ENCODE measurements at places on chromosomes 7 and 10. TPM values are rescaled to one million over a fixed set of nuclear protein-coding genes. Genes with fewer than 3 reads are reported as not detected.

The AMPH gene
- total RNA-seq, result not detected

DNA sequence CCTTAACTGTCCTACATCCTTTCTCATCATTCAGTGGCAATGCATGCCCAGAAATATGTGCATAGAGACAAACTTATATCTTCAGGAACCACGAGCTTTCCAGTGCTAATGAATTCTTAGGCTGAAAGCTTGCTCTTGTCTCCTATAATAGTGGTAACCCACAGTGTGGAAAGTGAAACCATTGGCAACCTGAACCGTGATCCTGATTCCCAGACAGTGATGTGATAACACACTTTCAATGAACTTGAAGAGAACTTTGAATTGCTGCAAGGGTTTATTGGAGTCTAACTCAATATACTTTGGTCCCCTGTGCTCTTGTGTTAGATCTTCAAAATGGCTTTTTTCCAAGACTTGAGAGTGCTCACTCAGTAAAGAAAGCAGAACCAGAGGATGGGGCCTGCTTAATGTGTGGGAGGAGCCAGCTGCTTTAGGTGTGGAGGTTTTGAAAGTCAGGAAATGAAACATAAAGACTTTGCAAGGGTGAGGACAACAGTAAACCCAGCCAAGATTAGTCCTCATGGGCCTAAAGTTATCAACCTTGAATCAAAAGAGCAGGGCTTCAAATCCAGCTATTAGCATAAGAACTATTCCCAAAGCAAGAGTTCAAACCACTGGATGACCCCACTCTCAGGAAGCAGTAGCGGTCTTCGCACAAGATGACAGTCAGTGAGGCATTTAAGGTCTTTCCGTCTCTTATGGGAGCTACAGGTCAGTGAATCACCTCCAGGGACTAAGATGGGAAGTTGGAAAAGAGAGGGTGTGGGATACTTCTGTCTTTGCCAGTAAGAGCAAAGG, 332.4 kb upstream of the NRP1 start:
- no peak for DNase-seq

The SPDYE9 gene
- not detected for total RNA-seq

GRCh38 chr10:12712293-12712983, 289.1 kb downstream of the CCDC3 start:
- no peak for DNase-seq

DNA sequence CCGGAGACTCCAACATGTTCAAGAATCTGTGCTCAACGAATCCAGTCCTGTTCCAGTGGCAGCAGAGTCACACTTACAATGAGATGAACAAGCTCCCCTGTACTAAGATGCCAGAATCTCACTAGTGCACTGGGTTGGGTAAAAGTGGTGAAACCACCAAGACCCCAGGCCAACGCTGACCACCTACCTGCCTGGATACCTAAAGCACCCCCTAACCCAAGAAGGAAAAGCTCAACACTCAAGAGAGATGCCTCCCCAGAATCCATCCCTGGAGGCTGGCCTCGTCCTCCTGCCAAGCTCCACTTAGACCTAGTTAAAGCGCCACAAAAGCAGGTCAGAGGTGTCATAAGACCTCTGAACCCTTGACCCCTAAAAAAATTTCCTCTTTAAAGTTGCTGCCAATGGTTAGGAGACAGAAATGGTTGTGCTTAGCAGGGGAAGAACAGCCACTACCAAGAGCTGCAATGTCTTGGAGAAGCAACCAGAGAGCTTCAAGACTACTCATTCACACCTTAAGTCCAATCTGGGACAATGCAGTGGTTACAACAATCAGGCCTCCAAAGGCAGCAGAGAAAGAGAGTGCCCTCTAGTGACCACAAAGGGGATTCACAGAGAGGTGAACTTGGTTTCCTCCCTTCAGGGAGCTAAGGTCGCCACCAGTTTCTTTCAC, 94.6 kb upstream of the MACROH2A2 start:
- peak; percentile 22 for DNase-seq

The LIPN gene
- total RNA-seq, result not detected

- no peak for DNase-seq
Observed at GRCh38 chr10:86366902-86367151, 232 bp upstream of the GRID1 start.

- peak; percentile 43 for DNase-seq
Observed at GRCh38 chr10:14617852-14618251, 156.8 kb downstream of the FAM107B start.

- no peak for DNase-seq
Observed at GRCh38 chr10:43170491-43170890, 32.2 kb downstream of the CSGALNACT2 start.

GRCh38 chr7:101162551-101163278, 2.7 kb downstream of the VGF start:
- DNase-seq, result no peak

The TFEC gene
- total RNA-seq, result 26.4 TPM

The SPDYE5 gene
- under 0.01 TPM for total RNA-seq

DNA sequence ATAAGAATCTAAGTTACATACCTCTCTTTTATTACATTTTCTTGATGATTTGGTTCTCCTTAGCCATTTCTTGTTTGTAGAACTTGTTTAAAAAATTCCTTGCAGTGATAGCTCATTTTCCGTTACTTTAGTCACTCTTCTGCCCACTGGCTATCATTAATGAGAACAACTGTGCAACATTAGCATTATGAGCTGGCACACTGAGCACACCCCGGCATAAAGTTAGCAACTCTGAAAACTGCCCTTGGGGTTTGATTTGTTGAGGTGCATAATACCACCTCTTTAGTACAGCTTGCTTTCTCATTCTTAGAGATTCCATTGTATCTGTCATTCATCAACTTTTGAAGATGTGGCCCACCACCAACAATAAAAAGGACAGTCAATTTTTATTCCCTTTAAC, 87.6 kb upstream of the ADCY1 start:
- DNase-seq, result no peak

DNA sequence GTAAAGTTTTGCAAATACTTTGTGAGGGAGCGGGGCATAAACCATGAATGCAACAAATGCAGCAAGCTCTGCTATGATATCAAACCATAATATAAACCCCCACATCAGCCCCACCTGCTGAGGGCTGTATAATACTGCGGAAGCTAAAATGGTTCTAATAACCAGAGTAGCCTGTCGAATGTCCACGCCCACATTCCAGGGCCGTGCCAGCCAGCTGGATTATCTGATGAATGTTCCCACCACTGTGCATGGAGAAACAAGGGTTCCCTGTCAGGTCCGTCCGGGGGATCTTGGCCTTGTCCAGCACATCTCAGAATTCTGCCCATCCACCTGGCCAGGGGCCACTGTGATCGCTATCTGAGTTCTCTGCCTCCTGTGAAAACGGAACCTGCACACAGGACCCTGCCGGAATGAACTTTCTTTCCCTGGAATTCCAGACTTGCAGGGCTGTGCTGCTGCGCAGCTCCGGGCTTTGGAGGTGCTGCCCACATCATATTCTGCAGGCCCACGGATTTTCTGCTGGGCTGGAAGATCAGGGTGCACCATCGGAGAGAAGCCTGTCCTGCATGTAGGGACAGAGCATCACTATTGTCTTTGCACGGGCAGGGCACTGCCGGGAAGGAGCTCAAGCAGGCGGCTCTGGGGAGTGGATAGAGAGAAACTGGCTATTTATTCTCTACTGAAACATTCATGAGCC, 77.0 kb upstream of the GNA12 start:
- no peak for DNase-seq

DNA sequence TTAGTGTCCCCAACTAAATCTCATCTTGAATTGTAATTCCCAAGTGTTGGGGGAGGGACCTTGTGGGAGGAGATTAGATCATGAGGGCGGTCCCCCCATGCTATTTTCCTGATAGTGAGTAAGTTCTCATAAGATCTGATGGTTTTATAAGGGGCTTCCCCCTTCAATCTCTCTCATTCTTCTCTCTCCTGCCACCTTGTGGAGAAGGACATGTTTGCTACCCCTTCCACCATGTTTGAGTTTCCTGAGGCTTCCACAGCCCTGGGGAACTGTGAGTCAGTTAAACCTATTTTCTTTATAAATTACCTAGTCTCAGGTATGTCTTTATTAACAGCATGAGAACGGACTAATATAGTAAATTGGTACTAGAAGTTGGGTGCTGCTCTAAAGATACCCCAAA, 365.6 kb downstream of the ANKRD7 start:
- DNase-seq, result peak; percentile 74

DNA sequence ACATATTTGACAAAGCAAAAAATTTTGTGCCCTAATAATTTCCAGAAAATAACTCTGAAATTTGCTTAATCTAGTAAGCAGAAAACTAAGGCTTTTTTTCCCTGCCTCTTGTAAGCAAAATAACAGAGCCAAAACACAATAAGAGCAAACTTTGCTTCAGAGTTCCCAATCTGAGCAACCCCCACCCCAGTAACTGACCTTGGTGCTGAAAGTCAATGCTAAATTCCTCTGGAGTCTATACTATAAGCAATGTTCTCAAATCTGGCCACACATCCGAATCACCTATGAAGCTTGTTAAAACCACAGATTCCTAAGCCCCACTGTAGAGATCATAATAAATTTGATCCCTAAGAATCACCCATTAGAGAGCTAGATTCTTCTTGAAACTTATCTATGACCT, 150.5 kb downstream of the ELAPOR2 start:
- DNase-seq, result peak; percentile 39

The CSTF2T gene
- 15.9 TPM for total RNA-seq

DNA sequence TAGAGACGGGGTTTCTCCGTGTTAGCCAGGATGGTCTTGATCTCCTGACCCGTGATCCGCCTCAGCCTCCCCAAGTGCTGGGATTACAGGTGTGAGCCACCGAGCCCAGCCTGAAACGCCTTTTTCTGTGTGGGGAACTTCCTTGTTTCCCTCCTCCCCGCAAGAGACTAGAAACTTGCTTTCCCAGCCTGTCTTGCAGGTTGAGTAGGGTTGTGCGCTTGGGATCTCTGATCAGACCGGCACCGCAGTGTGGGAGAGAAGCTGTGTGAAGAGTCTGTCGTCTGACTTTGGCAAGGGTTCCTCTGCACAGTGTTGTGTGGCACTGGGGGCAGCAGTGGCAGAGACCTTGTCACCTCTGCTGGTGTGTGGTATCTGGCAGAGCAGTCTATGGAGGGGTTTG, 28.9 kb downstream of the RBM17 start:
- no peak for DNase-seq

DNA sequence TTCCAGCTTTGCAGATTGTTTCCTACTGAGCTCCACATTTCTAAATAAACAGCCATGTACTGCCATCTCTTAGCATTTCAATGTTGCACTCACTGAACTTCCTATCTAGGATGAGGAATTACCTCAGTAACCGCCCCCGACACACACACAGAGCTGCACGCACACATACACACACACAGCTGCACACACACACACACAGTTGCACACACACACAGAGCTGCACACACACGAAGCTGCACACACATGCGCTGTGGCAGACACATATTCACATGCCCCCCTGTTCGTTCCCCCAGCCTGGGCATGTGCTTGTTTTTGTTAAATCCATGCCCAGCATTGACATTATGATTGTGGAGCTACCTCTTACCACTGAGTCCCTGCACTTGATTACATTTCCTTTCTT, 39.6 kb upstream of the CNPY1 start:
- no peak for DNase-seq

All from hematopoietic multipotent progenitor cell (in vitro differentiated cells).